Putamen (tissue), 1 donor: ENCODE measurements at places on chromosomes 7 and 10.

DNA sequence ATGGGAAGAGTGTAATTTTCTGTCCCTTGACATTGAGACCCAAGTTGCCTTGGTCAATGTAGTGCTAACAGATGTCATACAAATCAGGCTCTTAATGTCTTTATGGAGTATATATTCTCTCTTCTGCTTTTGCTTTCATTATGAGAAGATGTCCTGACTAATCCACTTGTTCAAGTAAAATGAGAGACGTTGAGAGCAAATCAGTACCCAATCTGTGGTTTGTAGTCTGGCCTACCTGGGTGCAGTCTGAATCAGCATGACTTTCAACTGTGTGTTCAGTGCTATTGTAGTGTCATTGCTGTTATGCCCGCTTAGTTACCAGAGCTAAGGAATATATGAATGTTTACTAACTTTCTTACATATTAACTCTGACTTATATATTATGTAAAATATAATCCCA lies 612.4 kb downstream of the ANKRD7 start:
- DNase-seq, result no peak

- DNase-seq, result no peak
Observed at GRCh38 chr10:6513476-6513875, 66.6 kb downstream of the PRKCQ start.

DNA sequence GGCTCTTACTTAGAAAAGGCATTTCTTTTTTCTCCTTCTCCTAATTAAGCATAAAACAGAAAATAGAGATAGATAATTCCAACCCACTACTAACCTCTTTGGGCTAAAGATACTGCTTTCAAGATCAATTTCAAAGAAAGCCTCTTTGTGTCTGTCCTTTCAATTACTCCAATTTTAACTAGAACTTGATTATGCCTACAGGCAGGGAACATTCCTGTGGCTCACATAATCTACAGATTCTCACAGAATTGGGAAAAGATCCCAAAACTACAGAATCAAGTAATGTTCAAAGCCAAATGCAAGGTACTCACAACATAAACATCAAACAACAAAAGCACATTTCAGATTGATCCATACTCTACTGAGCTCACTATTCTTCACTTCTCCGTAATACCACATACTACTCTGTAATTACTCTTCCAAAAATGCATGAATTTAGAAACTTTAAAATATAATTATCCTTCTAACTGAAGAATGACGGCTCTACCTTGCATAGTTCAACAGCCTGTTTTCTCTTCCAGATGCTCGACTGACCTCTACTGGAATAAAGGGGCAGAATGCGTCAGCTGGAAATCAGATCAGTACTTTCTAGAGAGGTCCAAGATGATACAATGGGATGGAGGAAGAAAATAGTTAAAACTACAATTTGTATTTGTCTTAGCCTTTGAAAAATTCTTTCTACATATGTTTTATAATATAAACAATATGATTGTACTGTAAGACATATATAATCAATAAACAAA lies 3.9 kb downstream of the MTERF1 start:
- no peak for DNase-seq

- DNase-seq, result no peak
Observed at GRCh38 chr7:30931161-30931928, 19.7 kb downstream of the AQP1 start.

- DNase-seq, result no peak
Observed at GRCh38 chr7:95421847-95422444, 12.9 kb downstream of the PON2 start.

DNA sequence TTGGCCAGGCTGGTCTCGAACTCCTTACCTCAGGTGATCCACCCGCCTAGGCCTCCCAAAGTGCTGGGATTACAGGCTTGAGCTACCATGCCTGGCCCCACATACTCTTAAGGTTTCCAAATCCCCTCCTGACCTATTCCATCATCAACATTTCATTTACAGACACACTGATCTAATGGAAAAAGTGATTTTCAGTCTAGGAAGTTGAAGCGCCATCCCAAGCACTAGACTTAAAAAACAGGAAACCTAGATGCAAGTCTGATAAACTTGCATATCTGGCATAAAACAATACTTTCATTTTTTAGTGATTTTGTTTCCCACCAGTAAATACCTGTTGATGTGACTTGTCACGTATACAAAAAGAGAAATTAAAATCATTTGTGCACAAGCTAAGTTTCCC lies 44.0 kb downstream of the DNMBP start:
- DNase-seq, result no peak

GRCh38 chr10:75433216-75433615 lies 1.8 kb downstream of the LRMDA start:
- DNase-seq, result no peak

DNA sequence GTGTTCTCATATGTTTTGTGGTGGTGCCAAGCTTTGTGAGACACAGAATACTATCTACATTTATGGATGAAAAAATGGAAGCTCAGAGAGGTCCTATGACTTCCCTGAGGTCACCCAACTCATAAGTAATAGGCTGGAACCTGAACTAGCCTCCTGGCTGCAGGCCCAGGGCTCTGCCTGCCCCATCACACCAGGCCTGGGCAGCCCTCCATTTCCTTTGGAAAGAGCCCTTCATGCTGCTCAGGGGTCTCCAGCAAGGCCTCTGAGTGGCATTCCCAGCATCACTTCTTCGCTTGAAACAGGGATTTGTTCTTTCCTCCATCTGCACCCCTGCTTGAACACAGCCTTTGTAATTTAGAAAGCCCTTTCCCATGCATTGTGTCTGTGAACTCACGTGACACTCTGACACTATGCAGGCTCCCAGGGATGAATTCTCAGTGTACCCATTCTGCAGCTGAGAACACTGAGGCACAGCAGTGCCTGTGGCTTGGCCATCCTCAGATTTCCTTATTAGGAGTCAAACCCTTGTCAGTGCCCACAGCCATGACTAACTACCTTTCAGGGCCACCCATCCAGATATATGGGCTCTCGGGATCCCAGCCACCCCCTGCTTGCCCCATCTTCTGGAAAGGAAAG lies 127.8 kb upstream of the PPIF start:
- DNase-seq, result no peak

DNA sequence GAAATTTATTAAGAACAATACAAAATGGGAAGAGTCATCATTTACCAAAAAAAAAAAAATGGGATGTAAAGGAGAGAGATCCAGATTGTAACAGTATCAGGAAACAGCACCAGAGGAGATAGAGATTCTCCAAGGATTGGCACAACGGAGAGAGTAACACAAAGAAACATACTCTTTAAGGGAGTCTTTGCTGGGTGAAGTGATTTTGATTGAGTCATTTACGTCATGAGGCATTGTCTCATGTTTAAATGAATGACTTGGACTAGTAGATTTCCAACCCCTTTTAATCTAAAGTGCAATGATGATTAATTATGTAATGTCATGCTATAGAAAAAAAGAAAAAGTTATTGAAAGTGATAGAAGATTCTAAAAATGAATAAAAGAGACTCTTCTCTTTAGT lies 68.8 kb downstream of the ITGB8 start:
- DNase-seq, result no peak

GRCh38 chr10:122296363-122297120 lies 25.4 kb downstream of the BTBD16 start:
- DNase-seq, result no peak

DNA sequence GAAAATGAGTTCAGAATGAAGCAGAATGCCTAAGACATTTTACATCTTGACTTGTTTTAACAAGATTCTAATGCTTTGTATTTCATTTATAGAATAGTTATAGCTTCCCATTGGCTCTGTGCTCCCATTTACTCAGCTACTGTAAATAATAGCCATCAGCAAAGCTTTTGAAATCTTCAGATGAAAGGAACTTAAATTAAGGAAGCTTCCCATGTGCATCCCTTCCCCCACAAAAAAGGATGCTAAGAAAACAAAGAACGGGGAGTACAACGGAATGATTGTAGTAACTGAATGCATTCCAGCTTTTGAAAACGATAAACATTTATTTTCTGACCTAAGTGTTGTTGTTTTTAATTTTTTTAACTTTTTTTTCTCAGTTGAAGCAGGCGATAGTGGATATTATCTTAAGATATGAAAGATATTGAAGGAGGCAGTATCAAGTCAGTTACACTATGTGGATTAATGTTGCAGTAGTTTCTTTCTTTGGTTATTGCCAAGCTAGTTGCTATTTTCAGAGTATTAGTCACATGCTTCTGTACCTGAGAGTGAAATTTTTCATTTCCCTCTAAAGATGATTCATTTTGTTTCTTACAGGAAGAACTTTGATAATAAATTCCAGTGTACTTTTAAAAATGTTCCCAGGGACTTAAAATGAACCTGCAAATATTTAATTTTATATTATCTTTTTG lies 129.2 kb downstream of the KCND2 start:
- peak; percentile 40 for DNase-seq

DNA sequence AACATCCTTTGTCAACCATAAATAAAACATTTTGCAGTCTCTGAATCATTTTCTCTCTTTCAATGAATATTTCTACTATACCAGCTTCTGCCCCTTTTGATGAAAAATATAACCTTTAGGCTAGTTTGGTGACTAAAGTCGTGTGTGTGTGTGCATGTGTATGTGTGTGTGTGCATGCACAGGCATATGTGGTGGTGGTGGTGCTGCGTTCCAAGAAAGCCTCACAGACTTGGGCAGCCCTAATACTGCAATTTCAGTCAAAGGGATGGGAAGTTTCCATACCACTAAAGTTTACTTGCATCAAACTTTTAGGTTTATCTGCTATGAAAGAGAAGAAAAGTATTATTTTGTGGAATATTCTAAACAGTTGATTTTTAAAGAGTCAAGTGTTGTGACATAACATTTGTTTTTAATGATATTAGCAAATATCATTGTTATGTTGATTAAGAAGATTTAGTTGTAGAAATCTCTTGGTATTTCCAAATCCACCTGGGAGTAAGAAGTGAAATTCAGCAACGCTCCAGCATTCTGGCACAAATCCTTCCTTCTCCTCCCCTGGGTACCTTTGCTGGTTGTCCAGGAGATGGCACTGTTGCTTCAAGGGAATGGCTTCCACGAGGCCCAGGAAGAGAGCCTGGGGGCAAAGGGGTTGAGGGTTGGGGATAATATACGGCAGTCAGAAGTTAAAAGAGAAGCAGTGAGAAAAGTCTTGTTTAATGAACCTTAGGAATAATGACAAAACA lies 41.5 kb downstream of the ASB4 start:
- peak; percentile 80 for DNase-seq

- DNase-seq, result no peak
Observed at GRCh38 chr10:62044566-62044965, 143.1 kb downstream of the ARID5B start.

DNA sequence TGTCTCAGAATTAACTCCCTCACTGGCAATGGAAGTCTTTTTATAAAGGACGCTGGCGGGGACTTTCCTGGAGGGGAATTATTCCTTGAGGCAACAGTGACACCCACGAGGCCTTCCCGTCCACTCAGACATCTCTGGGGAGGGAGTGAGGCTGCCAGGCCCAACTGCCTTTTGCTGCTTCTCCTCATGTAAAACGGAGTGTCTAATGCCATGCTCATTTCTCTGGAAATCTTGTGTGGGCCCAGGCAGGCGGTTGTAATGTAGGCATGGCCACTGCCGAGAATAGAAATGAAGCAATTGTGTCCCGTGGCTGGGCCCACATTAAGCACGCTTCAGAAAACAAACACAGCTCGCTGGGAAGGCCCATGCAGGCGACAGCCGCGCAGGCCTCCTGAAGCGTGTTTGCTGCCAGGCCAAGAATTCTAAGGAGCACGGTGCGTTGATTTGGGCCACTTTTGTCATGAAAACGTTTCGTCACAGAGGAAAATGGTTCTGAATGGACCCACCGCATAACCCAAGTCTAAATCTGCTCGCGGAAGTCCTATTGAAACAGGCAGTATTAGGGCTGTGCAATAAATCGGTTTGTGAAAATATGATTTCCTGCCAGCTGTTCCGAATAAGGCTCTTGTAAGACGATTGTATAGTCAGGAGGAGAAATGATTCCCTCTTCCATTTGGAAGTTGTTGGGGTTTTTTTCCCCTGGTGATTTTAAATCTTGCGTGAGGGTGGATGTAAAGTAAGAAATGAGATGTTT lies 104.2 kb upstream of the CHST15 start:
- peak; percentile 27 for DNase-seq

DNA sequence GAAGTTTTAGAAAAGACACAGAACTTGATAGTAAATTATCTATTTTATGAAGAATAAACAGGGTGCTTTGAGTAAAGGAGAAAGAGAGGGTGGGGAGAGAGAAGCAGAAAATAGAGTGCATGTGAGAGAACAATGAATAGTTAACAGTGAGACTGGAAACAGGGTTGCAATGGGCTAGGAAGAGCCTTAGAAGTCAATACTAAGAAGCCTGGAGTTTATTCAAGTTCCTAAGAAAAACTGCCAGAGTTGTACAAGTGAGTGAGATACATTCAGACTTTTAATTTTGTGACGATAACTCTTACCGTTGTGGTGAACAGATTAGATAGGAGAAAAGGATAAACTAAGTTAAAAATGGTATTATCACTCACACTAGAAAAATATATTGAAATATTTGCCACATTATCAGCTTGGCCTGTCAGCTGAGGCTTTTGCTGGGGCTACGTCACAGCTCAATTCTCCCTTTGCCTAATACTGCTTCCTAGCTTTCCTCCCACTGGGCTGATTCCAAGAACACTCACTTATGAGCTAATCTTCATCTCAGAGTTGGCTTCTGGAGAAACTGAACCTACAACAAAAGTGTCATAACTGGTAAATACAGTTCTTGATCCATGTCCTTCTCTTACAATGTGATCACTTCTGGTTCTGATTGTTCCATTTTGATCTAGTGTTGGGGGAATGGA lies 92.7 kb downstream of the SEMA3D start:
- no peak for DNase-seq

GRCh38 chr10:68516766-68517165 lies 10.6 kb downstream of the SLC25A16 start:
- no peak for DNase-seq

DNA sequence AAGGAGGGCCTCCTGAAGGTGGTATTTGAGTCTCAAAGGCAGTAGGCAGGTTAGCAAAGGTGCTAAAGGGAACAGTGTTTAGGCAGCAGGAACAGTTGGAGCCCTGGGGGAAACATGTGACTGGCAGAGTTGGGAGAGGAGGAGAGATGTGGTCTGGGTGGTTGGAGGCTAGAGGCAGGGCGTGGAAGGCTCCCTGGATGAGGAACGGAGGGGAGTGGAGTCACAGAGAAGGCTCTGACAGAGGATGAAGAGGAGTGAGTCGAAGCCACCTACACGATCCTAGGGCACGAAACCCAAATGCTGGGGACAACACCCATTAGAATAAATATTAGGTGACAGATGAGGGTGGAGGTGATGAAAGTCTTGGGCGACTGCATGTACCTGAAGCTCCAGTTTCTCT lies 19.6 kb upstream of the MGMT start:
- DNase-seq, result no peak

- no peak for DNase-seq
Observed at GRCh38 chr10:48820699-48821098, 118.9 kb downstream of the LRRC18 start.

DNA sequence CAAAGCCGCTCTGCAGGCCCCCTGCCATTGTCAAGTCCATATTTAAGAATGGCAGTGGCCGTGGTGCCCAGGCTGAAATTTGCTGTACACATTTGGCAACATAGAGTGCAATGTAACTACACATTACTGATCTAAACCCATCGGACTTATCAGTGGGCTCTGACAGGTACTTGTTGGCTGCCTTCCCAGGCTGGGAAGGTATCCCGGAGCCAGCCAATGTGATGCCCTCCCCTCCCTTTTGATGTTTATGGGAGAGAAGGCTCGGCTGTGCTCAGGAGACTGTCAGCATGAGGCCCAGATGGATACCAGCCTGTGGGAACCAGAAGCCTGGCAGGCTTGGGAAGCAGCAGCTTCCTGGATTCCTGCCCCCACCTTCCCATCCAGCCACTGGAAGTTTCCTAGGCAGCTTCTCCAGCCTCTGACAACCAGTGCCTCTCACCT lies 146.1 kb upstream of the TCF7L2 start:
- DNase-seq, result no peak
